ENCODE measurements at places on chromosomes 11 and 22.

DNA sequence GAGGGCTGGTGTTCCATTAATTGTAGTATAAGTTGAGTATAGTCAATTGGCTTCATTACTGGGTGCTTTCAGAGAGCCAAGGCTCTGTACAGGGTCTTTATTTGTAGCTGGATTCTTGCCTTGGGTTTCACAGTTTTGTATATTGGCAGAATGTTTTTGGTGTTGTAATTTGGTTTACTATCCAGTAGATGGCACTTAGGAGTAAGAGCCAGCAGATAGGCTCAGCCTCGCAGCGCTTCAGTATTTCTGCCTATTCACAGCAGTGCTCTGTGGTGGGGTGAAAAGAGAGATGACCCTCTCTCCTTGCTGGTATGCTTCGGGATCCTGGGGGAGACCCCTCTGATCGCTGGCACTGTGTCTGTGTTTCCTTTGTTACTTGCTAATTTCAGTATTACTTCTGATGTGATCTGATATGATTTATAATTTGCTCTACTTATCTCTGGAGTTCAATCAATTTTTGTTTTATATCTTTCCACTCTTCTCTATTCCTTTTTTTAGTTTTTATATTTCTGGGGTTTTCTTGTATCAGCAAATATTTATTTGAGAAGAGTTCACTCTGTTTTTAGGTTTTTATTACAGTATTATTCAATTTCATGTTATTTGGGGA lies 52.2 kb downstream of the ANO5 start:
- peak; percentile 12 for DNase-seq

DNA sequence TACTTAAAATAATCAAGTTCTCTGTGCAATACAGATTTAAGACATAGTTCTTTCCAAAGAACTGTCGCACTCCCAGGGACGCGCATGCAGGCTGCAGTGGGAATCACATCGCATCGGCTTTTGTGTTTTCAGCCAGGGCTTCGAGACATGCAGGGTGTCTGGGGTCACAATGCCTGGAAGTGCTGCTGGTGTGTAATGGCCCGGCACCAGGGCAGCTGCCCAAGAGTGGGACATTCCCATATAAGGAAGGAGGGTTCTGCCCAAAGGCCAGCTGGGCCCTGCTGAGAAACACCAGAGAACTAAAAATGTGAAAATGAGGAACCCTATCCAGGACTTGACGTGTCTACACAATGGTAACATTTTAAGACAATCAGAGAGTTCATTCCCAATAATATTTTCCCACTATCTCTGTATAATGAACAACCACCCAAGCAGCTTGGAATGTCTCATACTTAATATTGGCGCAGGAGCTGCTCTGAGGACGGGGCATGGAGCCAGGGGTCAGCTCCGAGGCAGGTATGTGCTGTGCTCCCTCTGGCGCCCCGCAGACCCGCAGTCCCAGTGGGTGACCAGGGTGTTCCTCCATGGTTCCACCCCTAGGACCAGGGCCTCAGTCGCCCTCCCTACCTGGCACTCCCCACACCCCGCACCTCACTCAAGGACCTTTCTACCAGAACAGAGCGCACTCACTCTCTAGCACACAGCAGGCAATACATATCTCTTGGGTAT lies 11.3 kb downstream of the MCAT start:
- no peak for DNase-seq

- no peak for DNase-seq
Observed at GRCh38 chr11:112644410-112645131, 316.6 kb upstream of the NCAM1 start.

DNA sequence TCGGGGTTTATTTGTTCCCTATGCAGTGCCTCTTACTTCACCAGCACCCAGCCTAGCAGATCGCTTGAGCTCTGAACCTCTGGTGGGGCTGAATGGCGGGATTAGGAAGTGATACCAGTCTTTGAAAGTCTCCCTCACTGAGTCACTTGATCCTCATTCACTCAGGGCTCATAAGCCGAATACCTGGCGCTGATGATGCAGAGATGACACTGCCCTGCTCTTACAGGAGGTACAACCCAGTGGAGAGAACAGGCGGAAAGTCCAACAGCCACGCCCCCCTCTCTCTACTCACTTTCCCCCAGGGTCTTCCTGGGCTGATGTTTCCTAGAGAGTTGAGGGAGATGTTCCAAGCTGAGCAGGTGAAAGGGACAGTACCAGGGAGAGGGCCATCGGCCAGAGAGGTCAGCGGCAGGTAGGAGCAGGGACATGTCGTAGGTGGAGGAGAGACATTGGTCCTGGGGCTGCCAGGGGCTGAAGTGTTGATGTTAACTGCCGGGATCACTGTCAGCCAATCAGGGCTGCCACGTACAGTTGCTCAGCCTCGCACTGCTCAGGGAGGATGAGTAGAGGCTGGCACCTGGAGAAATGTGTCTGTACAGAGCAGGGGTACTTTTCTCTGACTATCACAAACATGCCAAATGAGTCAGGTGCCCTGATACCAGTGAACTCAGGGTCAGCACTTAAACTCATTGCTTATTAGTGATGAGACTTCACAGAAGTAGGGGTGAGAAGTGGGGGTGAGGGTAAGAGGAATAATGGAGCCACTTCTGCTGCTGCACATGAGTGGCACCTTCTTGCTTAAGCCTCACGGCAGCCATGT lies 9.9 kb upstream of the APOBEC3A start:
- DNase-seq: no peak

- no peak for DNase-seq
Observed at GRCh38 chr11:11577251-11577855, 44.5 kb downstream of the GALNT18 start.
